ENCODE measurements at places on chromosomes 7 and 10.
A peak's percentile ranks its signal among the peaks of the same experiment; 100 is the strongest.

- no peak for DNase-seq
Measured at GRCh38 chr7:1890289-1891235, 220.5 kb downstream of the ELFN1 start.

DNA sequence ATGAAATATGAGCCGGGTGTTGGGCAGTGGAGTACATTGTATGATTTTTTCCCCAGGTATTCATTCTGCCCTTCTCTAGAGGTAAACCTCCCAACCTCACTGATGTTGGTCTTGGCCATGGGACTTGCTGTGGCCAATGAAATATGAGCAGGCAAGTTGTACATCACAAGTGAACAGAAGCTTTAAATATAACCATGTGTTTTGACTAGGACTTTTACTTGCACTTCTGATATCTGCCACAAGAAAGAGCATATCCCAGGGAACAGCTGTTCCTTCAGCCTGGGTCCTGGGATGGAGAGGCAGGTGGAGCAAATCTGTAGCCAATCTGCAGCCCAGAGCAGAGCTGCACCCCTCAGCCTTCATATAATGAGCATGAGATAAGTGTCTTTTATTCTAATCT, 109.8 kb upstream of the PALS2 start:
- no peak for DNase-seq

DNA sequence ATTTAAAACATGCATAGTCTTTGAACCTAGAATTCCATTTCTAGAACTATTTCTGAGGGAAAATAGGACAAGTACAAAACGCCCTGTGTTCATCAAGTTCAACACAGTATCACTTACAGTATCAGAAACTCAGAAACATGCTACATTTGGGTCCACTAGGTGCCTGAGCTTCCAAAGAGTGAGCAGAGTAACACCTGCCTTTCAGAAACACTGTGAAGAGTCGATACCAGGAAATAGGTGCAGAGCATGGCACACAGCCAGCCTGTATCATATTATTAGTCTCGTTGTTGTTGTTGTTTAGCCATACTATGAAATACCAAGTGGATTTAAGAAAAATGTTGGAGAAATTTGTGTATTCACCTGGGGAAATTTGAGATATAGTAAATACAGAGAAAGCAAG, 392.1 kb upstream of the MGMT start:
- no peak for DNase-seq

- DNase-seq, result no peak
Measured at GRCh38 chr10:79979310-79979975, 30.5 kb upstream of the SFTPD start.

DNA sequence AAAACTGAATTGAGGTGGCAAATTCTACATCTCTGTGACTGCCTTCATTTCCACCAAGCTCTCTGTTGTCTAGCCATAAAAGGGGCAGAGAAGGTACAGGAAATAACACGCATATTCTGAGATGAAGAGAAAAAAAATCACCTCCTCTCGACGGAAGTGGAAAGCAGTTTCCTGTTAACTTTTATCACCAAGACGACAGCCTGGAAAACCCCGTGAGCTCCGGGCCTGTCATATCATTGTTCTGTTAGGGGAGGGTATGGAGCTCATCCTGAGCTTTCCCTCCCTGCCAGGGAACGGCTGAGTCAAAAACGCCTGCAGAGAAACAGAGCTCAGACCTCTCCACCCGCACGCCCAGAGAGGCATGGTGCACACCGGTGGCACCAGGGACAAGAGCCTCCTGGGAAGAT, 200.3 kb downstream of the PRPF18 start:
- DNase-seq, result peak; percentile 40

DNA sequence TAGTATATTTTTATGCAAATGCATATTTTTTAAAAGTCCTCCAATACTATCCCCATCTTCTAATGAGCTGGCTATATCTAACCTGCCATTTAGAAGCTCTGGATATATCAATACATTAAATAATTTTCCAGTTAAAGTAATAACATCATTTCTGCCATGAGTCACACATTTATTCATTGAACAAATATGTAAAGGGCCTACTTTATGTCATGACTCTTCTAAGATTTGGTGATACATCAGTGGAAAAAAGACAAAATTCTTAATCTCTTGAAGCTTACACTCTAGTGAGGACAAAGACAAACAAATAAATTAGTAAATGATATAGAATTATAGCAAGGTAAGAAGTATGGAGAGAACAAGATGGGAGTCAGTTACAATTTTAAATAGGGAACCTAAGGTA, 716.8 kb upstream of the LRRTM3 start:
- DNase-seq, result no peak

DNA sequence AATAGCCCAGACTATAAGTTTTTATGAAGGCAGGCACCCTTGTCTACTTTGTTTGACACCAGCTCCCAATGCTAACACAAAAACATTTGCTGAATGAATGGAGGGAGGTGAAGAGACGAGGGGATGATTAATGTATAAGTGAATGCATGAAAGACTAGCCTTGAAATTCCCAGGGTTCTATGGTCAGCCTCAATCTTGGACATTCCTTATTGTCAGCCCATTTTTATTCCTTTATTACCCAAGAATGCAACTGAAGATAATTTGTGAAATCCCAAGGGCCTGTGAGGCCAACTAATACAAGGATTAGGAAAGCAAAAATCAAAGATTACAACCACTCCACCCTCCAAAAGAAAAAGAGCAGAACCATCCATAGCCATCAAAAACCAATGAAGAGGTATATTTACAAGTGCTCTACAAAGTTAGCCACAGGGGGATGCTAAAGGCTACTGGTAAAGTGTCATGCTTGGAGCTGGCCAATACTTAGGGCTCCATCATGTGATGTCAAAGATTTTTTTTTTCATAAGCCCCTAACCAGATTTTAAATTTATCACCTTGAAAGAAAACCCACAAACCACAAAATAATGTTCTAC, 40.0 kb upstream of the ASAH2 start:
- no peak for DNase-seq

DNA sequence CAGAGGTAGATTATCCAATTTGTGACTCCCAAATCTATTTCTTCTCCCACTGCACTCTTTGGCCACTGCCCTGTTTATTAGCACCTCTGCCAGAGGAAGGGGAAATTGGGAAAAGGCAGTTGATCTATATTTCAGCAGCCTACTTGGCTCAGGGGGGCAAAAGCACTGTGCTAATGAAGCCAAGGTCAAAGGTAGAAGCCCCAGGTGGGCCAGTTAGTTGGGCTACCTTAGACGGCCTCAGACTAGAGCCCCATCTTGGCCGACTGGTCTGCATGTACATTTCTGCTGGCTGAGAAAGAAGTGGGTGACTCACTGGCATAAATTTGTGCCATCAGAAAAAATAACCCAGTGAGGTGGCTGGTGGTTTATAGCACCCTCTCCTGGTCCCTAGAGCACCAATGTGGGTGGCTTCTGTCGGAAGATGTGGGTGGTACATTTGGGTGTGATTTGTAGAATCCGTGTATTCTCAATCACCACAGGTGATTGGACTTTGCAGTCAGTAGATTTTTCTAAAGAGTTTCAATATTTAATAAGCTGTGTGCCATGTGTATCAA, 293.3 kb upstream of the MKI67 start:
- DNase-seq, result no peak

DNA sequence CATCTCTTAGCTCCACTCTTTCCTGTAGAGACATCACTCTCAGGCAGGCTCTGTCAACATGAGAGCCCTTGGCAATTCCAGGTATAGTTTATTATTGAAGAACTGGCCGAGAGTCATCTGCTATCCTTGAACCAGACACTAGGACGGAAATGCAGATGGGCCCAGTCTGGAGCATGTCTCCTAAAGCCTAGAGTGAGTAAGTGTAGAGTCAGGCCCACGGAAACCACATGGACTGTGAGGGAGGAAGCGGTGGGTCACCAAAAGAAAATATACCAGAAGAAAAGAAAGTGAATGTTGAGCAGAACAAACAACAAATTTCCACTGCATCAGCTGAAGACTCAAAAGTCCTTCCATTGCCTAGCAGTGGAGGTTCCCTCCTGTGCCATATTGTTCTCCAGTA, 15.7 kb upstream of the RELN start:
- no peak for DNase-seq

DNA sequence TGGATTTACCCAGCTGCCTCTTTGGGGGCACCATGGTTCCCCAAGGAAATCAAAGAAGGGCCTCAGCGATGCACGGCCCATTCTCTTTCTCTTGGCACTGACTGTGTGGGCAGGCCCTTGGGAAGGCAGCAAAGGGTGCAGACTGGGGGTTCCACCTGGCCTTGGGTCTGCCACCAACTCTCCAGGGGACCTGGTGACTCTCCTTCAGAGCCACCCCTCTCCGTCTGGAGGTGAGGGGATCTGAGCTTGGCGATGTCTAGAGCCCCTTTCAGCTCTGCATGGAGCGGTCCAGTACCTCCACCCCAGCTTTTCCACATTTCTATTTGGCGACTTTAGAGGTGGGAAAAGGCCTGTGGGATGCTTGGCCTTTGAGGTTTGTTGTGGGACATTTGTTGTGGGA, 69.1 kb downstream of the C10orf120 start:
- DNase-seq, result no peak

DNA sequence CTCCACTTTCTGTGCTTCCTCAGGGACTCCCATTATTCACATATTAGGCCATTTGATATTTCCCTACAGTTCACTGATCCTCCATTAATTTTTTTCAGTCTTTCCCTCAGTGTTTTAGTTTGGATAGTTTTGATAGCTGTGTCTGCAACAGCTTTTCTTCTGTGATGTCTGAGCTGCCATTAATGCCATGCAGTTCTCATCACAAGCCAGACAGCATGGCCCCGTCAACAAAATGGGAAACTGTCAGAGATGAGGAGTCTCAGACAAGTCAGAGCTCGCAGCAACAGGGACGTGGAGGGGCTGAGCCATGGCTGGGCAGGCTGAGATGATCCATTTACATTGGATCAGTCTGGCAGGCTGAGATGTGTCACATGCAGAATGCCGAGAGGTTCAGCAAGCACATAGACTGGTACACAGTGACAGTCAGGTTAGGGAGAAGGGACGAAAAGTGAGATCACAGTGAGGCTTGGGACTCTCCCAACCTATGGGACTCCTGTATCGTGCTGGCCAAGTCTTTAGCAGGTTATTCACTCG, 65.4 kb downstream of the NPS start:
- DNase-seq, result no peak

DNA sequence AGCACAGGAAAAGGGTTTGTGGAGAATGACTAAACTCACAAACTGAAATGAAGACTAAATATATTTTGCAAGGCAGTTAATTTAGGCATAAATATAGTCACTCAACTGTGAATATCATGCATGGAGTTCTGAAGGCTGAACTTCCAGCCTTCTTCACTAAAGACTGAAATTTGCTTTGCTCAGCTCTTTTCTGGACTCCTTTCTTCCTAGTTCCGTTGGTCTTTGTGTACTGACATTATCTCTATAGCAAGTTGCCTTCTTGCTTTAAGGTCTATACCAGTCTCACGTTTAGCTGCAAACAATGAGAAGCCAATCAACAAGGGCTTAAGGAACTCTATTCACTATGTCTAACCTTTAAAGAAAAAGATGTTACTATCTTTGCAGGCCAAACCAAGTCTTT, 22.6 kb downstream of the GARIN1A start:
- DNase-seq, result no peak

GRCh38 chr7:131691454-131692130, 135.2 kb upstream of the PODXL start:
- no peak for DNase-seq

DNA sequence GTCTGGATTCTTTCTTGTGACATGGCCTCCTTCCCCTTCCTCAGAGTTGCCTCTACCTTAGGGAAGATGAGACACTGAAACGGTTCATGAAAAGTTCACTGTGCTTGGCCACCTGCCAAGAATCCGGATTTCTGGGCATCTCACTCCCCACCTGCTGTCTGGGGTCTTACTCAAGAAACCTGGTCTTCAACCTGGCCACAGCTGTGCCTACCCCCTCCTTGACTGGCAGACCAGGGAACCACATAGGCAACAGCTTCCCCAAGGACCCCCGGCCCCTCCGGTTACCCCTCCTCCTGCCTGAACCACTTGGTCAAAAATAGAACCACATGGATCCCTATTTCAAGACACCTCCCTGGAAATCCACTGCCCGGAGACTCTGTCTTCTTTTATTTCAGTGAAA, 58.7 kb upstream of the NANOS1 start:
- DNase-seq, result no peak

DNA sequence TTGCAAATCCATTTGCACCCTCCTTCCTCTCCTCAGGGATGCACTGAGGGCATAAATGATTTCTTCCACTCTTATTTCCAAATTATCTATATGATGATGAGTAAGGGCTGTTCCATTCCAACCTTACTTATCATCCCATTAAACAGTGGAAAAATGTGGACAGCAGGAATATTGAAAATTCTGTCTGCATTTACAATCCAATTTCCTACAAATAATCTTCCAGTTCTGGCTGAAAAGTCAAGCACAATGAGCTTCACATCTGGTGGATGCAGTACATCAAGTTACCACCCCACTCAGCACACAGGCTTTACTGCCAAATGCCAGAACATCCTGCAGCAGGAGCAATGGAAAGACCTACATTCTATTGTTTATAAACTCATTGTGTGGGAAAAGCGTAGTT, 345.0 kb upstream of the STEAP1 start:
- DNase-seq, result no peak

DNA sequence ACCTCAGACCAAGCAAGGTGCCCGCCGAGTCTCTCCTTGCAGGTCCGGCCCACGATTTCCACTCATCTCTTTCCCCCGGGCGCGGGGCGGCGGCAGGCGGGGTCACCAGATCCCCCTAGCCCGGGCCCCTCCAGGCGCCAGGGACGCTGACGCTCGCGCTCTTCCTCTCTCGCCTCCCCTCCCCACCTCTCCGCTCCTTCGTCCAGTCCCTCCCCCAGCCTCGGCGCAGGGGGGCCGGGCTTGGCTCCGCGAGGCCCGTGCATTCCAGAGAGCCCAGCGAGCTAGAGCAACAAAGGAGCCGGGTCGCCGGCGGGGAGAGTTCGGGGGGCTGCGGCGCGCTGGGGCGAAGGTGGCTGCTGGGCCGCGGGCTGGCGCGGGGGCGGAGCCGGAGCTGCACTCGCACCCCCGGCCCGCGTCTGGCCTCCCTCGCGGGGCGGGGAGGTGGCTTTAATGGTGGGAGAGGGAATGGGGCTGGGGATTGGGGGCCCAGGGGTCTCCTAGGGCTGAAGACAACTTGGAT, at the start of gene SMO:
Gene SMO, plus strand, starts transcription at position 262 of the 520 bp plus-strand sequence. CDS start 519 bp downstream, outside the sequence.
- peak; percentile 58 for DNase-seq

- no peak for DNase-seq
Measured at GRCh38 chr10:42553064-42553407, 85.3 kb downstream of the ZNF33B start.

GRCh38 chr7:96933067-96933645, 72.2 kb upstream of the DLX6 start:
- no peak for DNase-seq

GRCh38 chr10:122571892-122572291, 11.3 kb downstream of the DMBT1 start:
- DNase-seq, result no peak

- DNase-seq, result no peak
Measured at GRCh38 chr10:132356621-132357195, 24.7 kb downstream of the LRRC27 start.
